ENCODE measurements at places on chromosomes 2 and 18.

GRCh38 chr2:129936334-129936934 lies 43.0 kb upstream of the RAB6C start:
- no peak for DNase-seq

DNA sequence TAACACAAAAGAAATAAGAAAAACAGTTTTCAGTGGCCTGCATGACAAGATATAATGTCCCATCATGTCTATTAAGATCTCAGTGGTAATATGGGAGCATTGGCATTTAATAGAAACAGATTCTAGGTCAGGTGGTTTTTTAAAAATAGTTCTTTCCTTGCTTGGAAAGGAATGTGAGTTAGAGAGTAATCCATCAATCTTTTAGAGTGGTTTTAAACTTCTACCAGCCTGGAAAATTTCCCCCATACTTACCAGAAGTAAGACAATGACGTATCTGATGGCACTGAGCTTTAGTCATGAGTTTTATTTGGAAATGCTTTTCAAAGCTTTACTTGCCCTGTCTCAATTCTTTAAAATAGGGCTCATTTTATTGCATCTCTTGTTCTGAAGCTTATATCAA lies 441.7 kb upstream of the SMIM21 start:
- no peak for DNase-seq

DNA sequence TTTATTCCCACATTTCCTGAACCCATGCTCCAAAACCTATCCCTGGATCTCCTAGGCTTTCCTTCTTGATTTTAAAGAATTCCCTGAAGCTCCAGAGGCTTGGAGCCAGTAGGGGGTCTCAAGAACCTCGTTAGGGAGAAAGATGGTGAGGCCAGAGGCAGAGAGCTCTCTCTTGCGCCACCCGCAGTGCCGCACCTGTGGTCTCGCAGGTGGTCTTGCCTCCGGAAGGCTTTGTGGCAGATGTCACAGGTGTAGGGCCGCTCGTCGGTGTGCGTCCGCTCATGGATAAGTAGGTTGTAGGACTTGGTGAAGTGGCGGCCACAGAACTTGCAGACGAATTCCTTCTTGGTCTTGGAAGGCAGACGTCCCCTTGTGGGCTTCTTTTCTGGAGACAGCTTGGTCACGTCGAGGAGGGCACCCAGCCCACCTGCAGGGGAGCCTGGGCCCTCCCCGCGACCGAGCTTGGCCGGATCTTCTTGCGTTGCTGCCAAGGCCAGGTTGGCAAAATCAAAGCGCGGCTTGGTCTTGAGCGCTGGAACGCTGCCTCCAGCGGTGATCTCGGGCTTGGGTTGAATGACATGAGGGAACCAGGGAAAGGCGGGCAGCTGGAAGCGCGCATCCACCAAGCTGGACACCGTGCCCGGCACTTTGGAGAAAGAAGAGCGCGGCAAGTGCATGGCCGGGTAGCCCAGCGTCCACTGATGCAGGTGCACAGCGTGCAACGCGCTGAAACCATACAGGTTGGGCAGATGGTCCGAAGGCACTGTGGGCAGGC lies 5.3 kb downstream of the OSR1 start:
- DNase-seq, result no peak

DNA sequence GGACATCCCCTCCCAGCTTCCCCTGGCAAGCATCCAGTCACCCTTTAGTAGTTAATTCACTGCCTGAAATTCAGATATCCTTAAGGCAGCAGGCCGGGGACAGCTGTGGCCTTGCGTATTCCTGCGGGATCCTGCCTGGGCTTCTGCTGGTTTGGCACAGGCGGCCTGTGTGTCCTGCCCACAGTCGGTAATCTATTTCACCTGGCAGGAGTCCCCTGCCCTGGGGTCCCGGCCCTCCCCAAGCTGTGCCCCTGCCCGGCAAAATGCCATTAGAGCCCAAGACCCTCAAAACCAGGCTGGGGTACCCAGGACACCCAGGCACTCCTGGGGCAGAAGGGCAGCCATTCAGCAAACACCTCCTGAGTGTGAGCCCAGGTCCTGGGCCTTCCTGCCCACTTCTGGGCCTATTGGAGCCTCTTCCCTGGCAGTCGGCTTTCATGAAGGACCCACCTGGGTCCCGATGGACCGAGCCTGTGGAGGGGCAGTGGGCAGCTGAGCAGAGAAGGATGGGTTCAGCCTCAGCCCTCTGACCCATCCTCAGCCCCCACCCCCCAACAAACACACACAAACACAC lies 11.6 kb downstream of the CROCC2 start:
- DNase-seq, result no peak

DNA sequence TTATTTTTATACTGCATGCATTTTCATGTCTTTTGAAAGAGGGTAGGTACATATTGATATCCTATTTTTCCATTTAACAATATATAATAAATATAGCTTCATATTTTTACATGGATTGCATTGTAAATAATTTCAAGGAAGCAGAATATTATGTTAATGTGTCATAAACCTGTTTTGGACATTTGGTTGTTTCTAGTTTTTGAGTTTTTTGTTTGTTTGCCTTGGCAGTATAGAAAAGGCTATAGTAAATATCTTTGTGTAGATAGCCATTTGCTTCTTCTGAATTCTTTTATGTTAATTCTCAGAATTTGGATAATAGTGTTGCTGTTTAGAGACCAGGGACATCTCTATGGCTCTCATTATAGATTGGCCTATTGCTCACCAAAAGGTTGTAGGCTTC lies 645.2 kb downstream of the SLC4A3 start:
- DNase-seq, result no peak

- no peak for DNase-seq
Measured at GRCh38 chr2:196900843-196901242, 25.7 kb downstream of the PGAP1 start.

DNA sequence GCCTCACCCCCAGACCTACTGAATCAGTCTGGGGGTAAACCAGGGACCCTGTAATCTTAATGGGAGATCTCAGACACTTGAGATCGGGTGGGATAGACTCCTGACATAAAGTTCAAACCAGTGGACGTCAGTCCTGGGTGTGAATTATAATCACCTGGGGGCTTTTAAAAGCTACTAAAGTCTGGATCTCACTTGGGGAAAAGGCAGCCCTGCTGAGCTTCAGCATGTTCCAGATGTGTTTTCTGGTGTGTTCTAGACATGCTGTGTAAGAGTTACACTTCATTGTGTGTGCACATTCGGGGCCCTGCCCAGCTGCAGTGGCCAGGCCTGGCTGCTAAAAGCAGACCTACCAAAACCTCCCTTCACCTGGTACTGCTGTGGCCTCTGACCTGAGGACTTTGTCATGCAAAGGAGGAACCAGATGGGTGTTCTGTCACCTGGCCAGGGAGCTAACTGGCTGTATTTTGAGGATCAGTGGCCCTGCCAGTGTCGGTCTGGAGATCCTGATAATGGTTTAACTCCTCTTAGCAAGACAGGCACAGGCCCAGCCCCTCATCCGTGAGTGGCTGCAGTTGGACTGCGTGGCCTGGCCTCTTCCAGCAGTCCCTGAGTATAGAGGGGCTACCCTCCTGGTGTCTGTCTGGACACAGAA lies 10.6 kb downstream of the RRM2 start:
- DNase-seq, result no peak

DNA sequence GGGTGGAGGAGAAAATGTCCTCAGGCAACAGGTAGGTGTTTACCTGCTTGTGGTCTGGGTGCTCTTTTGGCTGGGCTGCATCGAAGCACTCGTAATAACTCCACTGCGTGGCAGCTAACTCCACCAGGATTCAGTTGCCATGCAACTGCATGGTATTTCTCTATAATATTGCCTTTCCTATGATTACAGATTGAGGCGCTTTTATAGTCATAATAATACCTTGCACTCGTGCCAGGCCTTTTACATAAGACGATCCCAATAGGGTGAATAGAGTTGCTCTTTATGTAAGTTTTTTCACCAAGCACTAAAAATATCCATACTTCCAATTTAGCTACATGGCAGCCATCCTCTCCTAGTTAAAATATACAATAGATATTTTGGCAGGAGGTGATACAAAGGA lies 19.7 kb upstream of the NYAP2 start:
- DNase-seq, result no peak

GRCh38 chr2:20184067-20184938 lies 40.6 kb downstream of the SDC1 start:
- no peak for DNase-seq

- DNase-seq, result no peak
Measured at GRCh38 chr2:212030709-212031108, 507.9 kb downstream of the ERBB4 start.

DNA sequence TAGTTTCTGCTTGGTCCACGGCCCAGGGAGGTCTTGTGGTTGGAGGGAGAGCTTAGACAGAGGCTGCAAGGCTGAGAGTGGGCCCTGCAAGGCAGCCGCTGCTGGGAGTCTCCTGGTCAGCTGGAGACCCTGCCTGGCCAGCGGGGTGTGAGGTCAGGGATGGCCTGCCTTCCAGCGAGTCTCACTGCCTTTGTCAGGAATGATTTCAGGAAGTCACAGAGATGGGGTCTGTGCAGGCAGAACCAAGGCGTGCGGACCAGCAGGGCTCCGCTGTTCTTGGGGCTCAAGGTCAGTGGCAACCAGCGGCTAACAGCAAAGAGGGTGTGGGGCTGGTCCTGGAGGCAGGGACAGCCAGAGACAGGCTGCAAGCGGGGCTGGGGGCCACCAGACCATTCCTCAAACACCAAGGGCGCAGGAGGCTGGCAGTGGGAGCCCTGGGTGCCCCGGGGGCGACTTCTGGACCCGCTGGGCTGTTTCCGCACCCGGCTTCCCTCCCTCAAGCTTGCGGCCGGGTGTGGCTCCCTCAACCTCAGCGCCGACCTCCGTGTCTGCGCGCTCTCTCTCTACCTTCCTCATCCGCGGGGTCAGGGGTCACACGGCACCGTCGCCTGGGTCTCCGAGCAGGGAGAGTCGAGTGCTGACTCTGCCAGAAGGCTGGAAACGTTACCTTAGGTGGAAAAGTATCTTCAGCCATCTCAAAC lies 124.5 kb upstream of the CTDP1 start:
- no peak for DNase-seq

DNA sequence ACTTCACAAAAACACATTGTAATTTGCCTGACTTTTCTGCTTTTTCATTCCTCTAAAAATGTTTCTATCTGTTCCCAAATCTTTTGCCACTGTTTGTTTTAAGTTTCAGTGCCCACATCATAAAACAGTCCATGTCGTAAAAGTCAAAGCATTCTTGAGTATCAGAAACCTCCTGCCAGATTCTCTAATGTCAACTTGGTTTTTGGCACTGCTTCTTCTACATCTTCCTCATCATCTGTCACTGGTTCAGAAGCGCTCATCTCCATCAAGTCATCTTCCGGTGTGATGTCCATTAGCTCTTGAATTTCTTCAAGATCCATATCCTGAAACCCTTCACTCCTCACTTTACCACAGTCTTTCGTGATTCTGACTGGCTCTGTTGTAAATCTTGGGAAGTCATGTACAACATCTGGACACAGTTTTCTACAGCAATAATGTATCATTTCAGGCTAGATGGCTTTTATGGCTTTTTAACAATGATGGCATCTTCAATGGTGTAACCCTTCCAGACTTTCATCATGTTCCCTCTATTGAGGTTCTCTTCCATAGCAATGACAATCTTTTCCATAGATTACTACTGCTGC lies 19.6 kb downstream of the CUL3 start:
- DNase-seq, result no peak

- peak; percentile 24 for DNase-seq
Measured at GRCh38 chr2:222613715-222614331, 42.1 kb downstream of the FARSB start.

GRCh38 chr2:222673883-222674282 lies 2.4 kb downstream of the MOGAT1 start:
- DNase-seq, result no peak

GRCh38 chr2:71620851-71621251 lies 167.5 kb downstream of the DYSF start:
- DNase-seq, result no peak

DNA sequence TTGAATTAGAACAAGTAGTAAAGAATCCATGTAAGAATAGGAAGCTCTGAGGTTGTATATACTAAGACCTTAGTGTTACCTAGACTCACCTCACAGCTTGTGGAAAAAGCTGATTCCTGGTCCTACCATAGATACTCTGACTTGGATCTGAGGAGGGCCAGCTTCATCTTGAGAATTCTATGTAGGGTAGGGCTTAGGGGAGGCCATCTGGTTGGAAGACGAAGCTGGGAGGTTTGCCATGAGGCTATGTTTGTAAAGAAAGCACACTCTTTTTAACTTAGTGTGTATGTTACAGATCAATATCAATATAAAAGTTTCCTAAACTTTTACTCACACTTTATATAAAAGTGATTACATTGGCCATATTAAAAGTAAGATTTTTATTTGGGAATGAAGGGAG lies 77.1 kb upstream of the GALNT5 start:
- DNase-seq, result no peak

GRCh38 chr18:74069178-74070050 lies 78.2 kb downstream of the FBXO15 start:
- no peak for DNase-seq

GRCh38 chr18:36974686-36975085 lies 145.8 kb downstream of the KIAA1328 start:
- no peak for DNase-seq

DNA sequence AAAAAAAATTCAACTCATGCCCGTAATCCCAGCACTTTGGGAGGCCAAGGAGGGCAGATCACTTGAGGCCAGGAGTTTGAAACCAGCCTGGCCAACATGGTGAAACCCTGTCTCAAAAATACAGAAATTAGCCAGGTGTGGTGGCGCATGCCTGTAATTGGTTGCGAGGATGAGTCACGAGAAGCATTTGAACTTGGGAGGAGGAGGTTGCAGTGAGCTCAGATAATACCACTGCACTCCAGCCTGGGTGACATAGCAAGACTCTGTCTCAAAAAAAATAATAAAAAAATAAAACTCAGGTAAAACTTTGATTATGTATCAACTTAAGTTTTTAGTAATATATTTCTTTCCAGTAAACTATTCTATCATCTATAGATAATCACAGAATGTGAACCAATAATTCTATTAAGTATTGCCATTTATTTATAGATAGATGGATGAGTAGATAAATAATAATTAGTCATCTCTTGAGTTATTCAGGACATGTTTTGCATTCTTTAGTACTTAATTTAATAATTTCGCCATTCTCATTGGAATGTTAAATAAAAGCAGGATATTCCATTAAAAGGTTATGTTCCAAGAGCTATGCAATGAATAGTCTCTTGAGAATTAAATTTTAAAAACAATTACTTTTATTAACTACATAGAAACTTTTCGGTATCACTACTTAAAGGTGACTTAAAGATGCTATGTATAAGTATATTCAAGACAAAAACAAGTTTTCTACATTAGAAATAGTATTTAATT lies 48.7 kb downstream of the WDPCP start:
- no peak for DNase-seq

GRCh38 chr2:16818203-16818556 lies 152.5 kb upstream of the CYRIA start:
- no peak for DNase-seq

DNA sequence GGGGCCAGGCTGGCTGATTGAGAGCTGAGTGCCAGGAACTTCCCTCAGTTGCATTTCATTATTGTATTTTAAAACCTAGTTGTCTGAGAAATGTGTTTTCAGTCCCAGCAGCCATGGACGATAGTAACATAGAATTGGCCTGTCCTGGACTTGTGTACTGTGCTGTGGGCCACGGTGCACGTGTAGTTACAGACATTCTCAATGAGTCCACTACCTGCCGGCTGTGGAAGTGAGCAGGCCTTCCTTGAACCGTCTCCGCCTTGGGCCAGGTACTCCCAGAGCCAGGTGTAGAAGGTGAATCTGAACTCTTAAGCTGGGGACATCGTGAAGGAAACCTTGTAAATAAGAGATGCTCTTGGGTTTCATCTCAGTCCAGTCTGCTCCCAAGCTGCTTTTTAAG lies 47.0 kb downstream of the UBE2F start:
- DNase-seq, result no peak

Measured in CD4-positive, alpha-beta T cell treated with Interleukin-1 beta for 1 hour (primary cell).